ENCODE measurements at places on chromosomes 6 and 20.

- DNase-seq: no peak
These were observed 43.0 kb upstream of the CD2AP start for GRCh38 chr6:47434372-47435253.

DNA sequence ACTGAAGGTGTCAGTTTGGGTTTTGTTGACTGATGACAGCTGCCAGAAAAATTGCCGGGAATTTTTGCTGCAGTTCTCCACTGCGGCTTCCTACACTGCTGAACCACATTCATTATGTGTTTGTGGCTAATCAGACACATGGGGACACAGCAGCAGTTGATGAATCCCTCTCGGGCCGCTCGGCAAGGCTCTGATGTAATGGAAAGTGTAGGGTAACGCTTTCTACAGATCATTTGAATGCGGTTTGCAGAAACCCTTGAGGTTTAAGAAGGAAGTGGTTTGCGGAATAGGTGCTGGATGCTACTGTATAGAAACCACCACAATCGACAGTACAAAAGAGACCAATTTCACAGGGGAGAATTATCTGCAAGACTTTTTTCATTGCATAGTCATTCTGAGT is 138.7 kb upstream of the SASH1 start:
- peak; percentile 4 for DNase-seq

DNA sequence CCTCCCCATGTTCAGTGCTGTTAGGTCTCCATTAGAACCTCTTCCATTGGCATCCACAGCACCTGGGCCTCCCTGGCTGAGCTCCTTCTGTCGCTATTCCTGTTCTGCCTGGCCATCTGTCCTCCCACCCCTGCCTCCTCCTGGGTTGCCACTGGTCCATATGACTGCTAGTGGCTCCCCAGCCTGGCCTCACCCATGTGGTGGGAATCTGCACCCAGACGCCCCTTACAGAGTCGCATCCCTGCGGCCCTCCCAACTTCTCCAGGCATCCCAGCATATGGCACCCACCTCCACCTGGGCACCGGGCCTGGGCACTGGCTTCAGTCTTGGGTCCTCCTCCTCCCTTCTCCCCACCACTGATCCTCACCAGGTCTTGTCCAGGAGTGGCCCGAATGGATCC is 7.7 kb downstream of the CDC25B start:
- no peak for DNase-seq

- no peak for DNase-seq
These were observed 207.6 kb downstream of the UST start for GRCh38 chr6:148954461-148954860.

DNA sequence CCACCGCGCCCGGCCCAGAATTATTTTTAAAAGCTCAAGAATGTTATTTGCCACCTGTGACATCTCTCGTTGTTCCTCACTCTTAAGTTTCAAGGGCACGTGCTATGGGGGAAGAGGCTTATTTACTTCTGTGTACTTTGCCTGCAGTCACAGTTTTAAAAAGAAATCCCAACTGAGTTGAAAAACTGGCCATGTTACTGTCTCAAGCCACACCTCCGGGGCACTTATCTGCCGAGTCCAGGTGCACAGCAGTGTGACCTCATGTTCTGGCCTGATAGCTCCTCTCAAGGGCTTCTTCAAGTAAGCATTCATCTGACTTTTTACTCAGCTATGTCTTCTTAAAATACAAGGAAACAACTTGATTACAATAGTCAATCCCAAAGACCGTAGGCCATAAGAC is 34.5 kb downstream of the SHLD1 start:
- no peak for DNase-seq

GRCh38 chr20:3572151-3572550 is 91.0 kb downstream of the GFRA4 start:
- DNase-seq: no peak

DNA sequence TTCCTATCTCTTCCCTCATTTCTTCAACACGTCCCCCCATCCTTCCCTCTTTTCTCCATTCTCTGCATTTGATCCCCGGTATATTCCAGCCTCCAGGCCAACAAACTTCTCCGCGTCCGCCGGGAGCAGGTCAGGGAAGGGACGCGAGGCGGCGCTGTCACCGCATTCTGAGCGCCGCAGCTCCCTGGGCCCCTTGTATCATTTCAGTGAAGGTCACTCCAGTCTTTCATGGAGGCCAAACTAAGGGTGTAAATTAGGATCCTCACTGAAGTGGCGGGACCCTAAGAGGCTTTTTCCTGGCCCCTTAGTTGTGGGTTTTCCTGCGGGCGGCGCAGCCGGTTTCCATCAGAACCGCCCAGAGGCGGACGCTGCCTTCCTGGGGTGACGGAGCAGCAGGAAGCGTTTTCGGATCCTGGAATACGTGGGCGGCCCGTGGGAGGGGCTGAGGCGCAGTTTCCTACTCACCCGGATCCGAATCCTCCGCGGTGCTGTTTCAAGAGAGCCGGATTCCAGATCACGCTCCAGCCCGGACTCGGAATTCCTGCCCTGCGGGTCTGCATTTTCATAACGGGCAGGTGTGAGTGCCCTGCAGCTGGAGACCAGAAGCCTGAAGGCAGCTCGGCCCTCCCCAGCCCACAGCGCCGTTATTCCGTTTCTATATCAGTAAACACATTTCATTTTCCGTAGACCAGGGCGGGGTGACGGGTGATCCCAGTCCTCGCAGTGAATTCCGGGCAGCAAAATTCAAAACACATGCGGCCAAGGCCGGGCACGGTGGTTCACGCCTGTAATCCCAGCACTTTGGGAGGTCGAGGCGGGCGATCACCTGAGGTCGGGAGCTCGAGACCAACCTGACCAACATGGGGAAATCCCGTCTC is 3.6 kb upstream of the MICA start:
- DNase-seq: peak; percentile 33

DNA sequence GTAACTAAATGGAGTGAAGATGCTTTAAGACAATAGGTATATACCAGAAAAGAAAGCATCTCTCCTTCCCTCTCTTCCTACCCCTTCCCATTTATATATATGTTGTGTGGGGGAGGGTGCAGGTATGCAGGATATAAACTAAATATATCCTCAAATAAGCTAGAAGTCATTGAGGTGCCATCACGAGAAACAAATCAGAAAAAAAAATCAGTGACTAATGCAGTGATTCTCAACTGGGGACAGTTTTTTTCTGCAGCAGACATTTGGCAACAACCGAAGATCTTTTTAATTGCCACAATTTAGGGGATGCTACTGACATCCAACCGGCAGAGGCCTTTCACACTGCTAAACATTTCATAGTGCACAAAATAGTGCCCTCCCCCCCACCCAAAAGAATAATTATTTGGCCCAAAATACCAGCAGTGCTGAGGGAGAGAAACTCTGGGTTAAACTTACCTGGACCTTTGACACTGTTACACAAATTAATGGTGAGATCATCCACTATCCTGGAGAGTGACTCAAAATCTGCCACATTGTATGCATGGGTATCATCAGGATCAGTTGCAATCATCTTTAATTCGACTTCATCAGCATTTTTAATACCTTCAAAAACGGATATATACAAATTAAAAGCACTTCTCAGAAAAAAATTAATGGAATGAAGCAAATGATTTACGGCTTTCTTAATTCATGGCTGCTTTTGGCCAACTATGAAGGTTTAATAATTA is 55.0 kb downstream of the COL12A1 start:
- DNase-seq: no peak

DNA sequence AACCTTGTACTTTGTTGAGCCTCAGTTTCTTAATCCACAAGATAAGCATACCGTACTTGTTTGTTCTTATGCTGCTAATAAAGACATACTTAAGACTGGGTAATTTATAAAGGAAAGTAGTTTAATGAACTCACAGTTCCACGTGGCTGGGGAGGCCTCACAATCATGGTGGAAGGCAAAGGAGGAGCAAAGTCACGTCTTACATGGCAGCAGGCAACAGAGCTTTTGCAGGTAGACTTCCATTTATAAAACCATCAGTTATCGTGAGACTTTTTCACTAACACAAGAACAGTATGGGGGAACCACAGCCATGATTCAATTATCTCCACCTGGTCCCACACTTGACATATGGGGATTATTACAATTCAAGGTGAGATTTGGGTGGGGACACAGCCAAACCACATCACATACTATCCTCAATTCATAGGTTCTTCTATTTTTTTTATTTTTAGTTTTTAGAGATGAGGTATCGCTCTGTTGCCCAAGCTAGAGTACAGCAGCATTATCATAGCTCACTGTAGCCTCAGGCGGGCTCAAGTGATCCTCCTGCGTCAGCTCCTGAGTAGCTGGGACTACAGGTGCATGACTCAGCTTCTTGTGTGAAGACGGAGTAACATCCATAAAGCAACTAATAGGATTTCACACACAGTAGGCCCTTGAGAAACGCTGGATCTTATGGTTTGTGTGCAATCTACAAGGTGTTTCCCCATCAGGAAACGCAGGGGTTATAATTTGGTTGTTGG is 76.7 kb upstream of the IYD start:
- DNase-seq: no peak

- DNase-seq: no peak
These were observed 70.5 kb downstream of the COL19A1 start for GRCh38 chr6:69936674-69937363.

GRCh38 chr6:51094271-51094670 is 275.6 kb downstream of the TFAP2B start:
- DNase-seq: no peak

DNA sequence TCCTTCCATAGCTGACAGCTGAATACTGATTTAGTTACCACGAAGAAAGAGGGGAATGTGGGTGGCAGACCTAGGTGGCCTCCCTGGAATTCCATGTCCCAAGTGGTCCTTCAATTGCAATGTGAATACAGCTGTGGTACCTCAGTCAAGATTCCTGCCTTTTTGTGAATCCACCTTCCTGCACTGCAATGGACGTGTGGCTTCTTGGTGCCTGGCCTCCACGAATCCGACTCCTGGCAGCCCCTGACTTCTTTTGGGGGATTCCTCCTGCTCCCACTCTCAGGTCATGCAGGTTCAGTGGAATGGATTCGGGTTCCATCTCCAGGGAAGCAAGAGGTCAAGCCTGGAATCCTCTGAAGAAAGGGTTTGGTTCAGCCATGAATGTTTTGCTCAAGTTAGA is 117.8 kb downstream of the DACT2 start:
- DNase-seq: no peak

- DNase-seq: no peak
These were observed 31.9 kb upstream of the ANKEF1 start for GRCh38 chr20:10002866-10003265.

- DNase-seq: no peak
These were observed 2.0 kb upstream of the LEMD2 start for GRCh38 chr6:33790910-33791309.

GRCh38 chr6:20415712-20416454 is 14.2 kb downstream of the E2F3 start:
- DNase-seq: no peak

GRCh38 chr6:53306819-53307347 is 41.9 kb downstream of the ELOVL5 start:
- no peak for DNase-seq

GRCh38 chr20:19802492-19803158 is 44.6 kb downstream of the RIN2 start:
- DNase-seq: no peak

DNA sequence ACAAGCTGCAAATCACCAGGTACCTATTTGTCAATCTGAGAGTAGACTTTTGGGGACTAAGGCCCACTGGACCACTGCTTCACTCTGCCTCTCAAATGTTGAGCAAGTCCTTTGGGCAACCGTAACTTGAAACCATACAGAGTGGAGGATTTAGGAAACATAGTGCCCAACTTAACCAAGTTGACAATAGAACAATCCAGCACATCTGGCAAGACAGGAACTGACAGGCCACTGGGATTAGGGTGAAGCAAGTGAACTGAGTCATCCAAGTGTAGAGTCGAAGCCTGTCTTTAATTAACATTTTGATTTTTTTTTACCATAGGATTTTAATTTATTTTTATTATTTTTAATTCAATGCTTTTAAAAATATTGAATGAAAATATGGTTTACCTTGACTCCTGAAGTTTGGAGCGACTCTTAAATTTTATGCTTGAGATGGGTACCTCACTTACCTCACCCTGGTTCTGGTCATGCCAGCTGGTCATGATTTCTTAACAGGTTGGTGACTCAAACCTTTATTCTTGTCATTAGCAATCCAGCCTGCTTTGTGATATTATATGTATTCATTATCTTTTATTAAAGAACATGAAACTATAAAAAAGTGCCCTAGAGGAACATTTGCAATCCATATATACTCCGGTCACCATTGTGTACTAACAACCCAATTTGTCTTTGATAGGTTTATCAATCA is 312.1 kb upstream of the DEFB112 start:
- no peak for DNase-seq

DNA sequence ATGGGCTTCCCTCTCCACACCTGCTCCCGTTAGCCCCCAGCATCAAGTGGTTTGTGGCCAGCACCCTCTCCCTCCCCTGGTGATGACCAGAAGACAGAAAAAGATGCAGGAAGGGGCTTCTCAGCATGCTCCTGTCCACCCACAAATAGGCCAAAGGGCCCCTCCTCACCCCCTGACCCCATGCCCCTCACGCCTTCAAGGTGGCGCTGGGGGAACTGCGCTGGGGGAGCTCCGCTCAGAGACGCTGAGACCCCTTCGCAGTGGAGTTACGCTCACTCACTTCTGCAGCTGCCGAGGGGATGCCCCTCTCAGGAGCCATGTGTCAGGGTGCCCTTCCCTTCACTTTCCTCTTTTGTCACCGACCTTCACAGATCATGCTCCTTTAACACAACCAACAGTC is 92.0 kb downstream of the PSMB1 start:
- no peak for DNase-seq

DNA sequence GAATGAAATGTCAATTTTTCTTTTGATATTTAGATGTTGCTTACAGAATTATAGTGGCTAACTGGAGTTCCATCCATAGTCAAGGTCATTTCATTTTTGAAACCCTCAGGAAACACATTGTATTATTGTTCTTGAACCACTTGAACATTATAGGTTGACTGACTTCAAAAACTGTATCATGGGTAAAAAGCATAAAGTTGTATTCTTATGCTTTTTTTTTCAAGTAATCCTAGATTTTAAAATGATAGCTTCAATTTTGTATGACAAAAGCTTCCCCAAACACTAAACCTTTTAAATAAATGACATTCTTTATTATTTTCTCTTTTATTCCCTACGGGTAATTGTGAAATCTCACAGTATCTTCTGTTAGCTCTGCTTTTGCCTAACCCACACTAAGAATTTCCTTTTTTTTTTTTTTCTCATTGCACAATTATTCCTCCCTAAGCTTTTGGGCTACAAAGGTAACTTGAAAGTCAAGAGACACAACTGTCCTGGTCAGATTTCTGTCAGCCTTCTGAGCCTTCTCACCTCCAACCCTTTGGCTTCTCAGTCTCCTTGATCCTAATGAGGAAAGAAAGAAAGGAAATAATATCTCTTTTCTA is 36.9 kb upstream of the LAMA4 start:
- no peak for DNase-seq

DNA sequence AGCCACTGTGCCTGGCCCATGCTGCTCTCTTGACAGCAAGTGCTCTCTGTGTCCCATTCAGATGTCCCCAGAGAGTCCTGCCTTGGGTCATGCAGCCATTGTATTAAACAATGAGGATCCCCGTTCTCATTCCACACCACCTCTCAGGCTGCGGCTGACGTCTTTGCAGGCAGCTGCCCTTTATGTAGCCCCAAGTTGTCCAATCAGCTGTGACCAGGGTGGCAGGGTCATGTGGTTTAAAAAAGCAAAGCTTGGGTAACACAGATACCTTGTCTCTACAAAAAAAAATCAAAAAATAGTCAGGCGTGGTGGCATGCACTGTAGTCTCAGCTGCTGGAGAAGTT is 13.2 kb downstream of the GCNT2 start:
- no peak for DNase-seq

GRCh38 chr6:128303870-128304269 is 216.5 kb downstream of the PTPRK start:
- no peak for DNase-seq

- no peak for DNase-seq
These were observed 37.5 kb downstream of the SRC start for GRCh38 chr20:37383229-37383989.

GRCh38 chr6:34520645-34521462 is 35.3 kb downstream of the SPDEF start:
- no peak for DNase-seq

Measured in stimulated activated CD8-positive, alpha-beta memory T cell treated with anti-CD3 and anti-CD28 coated beads, Interleukin-12 subunit alpha, Interleukin-12 subunit beta, amount 100 ng/mL, for 1 hour (primary cell).